ENCODE measurements at places on chromosomes 6 and 20.

GRCh38 chr6:153947808-153948447 lies 91.1 kb upstream of the OPRM1 start:
- DNase-seq: peak; percentile 30

- no peak for DNase-seq
Measured at GRCh38 chr6:153616506-153616905, 422.5 kb upstream of the OPRM1 start.

GRCh38 chr6:68108233-68108835 lies 526.7 kb upstream of the ADGRB3 start:
- peak; percentile 31 for DNase-seq

- DNase-seq: no peak
Measured at GRCh38 chr6:43494766-43495165, 15.4 kb downstream of the LRRC73 start.

GRCh38 chr6:71194724-71195123 lies 93.9 kb upstream of the OGFRL1 start:
- peak; percentile 82 for DNase-seq

- DNase-seq: no peak
Measured at GRCh38 chr6:169999367-169999766, 247.9 kb downstream of the ERMARD start.

- DNase-seq: no peak
Measured at GRCh38 chr6:62982951-62983350, 228.3 kb upstream of the FKBP1C start.

- DNase-seq: no peak
Measured at GRCh38 chr20:63791497-63792156, 39.4 kb downstream of the ZBTB46 start.

GRCh38 chr6:32190911-32191677 lies 1.1 kb upstream of the PBX2 start:
- no peak for DNase-seq

DNA sequence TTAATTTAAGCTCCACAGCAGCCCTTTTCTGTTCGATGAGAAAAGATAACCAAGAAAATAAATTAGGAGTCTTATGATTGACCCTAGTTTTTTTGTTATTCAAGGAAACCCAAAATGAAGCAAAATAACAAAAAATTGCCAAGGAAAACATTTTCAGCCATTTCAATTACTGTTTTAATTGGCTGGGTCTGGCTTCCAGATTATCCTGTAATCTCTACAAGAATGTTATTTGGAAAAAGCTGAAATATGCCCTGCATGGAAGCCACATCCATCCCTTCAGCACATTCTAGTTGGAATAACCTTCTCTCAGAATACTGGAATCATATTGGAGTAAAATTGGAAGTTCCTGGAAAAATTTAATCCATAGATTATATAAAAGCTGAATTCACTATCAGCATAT lies 191.1 kb upstream of the CCN2 start:
- DNase-seq: no peak

GRCh38 chr20:44572551-44573500 lies 9.6 kb upstream of the PKIG start:
- DNase-seq: peak; percentile 96

DNA sequence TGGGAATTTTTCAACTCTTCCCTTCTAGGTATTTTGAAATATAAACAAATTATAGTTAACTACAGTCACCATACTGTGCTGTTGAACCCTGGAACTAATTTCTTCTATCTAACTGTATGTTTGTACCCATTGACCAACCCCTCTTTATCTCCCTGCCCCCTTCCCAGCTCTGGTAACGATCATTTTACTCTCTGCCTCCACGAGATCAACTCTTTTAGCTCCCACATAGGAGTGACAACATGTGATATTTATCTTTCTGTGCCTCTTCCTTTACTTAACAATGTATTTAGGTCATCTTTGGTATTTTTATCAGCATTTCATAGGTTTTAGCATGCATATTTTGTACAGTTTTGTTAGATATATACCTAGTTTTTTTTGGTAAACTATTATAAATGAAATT lies 45.9 kb downstream of the ASXL1 start:
- no peak for DNase-seq

DNA sequence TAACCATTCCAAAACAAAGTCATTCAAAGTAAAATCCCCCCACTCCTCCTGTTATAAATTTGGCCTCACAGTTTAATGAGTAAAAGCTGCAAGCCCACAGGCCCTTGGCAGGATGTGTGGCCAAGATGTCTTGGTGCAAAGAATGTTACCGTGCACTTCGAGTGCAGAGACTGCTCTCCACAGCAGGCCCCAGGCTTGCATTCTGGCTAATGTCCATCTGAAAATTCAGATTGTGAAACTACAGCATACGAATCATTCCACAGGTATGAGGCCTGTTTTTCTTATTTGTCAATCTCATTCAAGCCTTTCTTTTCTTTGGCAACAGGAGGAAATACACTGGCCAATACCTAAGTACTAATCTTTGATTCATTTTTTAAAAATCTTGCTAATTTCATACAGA lies 7.1 kb downstream of the RPS6KA2 start:
- peak; percentile 98 for DNase-seq

DNA sequence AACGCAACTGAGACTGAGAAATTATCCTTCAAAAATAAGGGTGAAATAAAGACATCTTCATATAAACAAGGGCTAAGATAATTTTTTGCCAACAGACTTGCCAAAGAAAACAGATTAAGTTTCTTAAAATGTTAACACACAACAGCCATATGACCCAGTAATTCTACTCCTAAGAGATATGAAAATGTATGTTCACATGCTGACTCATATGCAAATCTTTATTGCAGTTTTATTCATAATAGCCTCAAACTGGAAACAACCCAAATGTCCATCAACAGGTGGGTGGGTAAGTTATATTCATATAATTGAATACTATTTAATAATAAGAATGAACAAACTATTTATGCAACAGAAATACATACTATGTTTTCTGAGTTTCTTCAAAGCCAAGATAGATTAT lies 140.1 kb downstream of the REV3L start:
- peak; percentile 10 for DNase-seq

DNA sequence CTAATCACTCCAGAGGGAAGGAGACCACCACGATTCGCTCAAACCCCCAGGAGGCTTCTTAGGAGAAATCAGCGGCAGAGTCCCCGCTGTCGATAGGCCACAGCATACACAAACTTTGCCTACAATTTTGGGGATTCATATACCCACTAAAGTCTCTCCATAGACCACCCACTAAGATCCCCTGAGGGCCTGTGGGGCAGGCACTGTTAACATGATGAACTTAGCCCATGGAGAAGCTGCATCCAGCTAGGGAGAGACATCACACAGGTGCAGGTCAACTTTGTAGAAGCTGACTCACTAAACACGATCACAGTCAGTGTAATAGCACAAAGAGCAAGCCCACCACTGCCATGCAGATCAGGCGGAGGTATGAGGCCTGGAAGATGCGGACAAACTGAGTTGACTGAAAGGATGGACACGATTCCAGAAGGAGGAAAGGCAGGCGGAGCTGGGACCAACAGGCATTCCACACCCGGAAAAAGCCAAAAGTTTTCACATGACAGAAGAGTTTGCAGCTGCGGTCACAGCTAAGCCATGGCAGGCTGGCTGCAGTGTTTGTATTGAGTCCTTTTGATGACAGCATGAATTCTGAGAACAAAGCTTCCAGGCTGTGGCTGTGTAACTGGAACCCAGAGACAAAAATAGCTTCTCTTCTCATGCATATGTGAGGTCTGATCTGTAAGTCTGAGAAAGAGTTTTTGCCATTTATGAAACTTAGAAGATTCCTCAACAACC lies 75.7 kb upstream of the QKI start:
- no peak for DNase-seq

GRCh38 chr6:32837651-32838113 lies 857 bp downstream of the TAP2 start:
- peak; percentile 25 for DNase-seq

GRCh38 chr6:108546079-108547049 lies 14.4 kb upstream of the FOXO3 start:
- DNase-seq: no peak

DNA sequence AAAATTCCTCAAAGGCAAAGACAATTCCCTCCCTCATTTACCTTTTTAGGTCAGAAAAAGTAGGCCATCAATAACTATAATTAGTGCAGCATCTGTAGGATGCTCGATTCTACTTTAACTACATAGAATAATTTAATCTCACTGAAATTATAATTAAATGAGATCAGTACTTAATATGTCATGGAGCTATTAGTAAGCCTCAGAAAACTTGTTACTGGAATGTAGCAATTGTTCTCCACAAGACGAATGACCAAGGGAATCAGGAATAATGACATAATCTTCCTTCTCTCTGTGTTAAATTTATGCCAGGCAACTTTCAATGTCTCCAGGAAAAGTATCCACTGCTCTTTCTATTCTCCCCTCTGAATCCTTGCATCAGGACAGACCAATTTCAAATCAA lies 34.1 kb downstream of the SESN1 start:
- DNase-seq: no peak

DNA sequence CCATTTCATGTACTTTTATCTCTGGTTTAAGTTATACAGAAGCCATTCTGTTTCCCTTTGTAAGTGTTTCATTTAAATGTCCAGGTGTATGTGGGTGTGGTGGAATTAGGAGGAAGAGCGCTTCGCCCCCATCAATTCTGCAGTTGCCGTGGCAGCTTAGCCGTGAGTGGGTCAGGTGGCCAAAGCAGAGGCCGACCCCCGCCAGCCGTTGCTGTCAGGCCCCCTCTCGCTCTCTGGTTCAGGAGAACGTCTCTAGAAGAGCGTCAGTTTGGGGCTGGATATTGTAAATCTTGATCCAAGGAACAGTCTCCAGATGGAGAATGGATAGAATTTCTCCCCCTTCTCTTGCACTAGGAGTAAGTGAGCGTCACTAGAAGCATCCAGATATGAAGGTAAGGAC lies 367.4 kb downstream of the FOXA2 start:
- DNase-seq: no peak

DNA sequence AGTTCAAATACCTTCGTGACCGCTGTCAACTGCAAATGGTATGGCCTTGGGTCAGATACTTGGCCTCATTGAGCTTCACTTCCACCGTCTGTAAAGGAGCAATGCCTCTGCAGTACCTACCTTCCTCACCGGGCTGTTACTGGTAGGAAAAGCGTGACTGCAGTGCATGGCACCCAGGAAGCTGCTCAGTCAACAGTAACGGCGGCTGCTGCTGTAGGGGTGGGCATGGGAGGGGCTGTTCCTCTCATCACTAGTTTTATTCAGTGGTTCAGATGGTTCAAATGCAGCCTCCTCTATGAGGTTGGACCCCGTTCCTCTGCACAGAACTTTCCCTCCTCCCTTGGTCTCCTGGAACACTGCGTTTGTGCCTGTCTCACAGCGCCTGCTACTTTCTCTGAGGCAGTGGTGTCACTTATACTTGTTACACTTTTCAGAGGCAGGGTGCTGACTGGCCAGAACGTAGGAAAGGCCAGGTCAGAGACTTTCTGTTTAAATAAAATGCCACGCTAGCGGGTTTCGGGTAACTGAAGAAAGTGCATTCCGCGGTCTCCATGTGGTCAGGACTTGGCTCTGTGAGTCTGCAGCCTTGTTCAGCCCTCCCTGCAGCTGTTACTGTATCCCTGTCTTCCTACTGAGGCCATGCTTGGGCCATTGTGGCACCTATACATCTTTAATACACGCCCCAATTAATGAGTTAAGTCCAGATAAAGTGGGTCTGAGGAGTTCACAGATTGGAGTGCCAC lies 279.6 kb downstream of the NRN1 start:
- DNase-seq: no peak

GRCh38 chr6:12291839-12292604 lies 1.9 kb downstream of the EDN1 start:
- DNase-seq: no peak

- DNase-seq: no peak
Measured at GRCh38 chr6:99369533-99369932, 20.1 kb upstream of the FAXC start.

DNA sequence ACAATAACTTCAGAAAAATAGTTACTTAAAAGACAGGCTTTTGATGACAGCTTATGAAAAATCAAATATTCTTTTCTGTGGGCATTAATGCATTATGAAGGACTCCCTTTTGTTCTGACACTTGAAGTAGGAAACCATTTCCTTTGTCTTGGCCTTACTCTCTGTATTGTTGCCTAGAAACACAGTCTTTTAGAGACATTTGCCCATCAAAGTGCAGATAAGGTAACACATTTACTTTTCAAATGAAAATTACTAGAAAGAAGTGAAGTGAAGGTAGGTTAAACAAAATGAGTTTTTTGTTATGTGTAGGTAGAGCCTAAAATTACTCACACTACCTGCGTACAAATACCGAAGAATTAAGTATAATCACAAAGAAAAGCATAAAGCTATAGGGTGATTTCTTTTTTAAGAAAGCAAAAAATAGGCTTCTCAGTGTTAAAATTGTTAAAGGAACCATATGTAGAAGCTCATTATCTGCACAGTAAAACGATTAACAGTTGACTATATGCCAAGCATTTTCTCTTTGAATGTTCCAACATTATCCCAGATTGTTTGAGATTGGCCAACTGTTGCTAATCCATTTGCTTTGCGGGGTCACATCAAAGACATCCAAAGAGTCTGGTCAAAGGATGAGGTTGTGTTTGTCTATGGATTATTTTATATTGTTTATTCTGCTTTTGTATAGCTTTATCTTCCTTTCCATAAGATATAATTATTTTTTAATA lies 542.0 kb upstream of the RNF217 start:
- DNase-seq: no peak

GRCh38 chr6:104689551-104690205 lies 170.0 kb downstream of the HACE1 start:
- DNase-seq: peak; percentile 3

DNA sequence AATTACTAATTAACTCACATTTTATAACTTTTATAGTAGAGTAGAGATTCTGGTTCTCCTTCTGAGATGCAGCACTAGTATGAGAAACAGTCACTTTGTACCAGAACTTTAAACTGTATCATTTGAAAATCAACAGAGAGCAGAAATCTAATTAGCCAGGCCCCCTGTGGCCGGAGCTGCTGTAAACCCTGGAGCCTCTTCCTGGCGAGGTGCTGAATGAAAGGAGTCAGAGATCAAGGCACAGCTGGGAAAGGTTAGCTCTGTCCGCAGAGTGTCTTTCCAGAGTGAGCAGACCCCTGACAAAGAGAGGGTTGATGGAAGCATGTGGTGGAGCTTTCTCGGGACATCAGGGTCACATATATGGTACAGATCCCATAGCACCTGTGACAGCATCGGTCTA lies 703.8 kb downstream of the RFPL4B start:
- no peak for DNase-seq

- DNase-seq: no peak
Measured at GRCh38 chr6:161003336-161003735, 11.8 kb downstream of the MAP3K4 start.

- no peak for DNase-seq
Measured at GRCh38 chr6:105459049-105459448, 56.2 kb upstream of the PREP start.
